ENCODE measurements at places on chromosomes 16 and 17. TPM values are rescaled to one million over a fixed set of nuclear protein-coding genes. Genes with fewer than 3 reads are reported as not detected.

PLLP gene
- total RNA-seq, result 1.9 TPM

CXCL16 gene
- total RNA-seq, result 4.8 TPM

CDH13 gene
- 106 TPM for total RNA-seq

KCNJ2 gene
- total RNA-seq, result 19.1 TPM

- no peak for DNase-seq
Observed at GRCh38 chr16:69201787-69202186, 14.8 kb downstream of the SNTB2 start.

DNA sequence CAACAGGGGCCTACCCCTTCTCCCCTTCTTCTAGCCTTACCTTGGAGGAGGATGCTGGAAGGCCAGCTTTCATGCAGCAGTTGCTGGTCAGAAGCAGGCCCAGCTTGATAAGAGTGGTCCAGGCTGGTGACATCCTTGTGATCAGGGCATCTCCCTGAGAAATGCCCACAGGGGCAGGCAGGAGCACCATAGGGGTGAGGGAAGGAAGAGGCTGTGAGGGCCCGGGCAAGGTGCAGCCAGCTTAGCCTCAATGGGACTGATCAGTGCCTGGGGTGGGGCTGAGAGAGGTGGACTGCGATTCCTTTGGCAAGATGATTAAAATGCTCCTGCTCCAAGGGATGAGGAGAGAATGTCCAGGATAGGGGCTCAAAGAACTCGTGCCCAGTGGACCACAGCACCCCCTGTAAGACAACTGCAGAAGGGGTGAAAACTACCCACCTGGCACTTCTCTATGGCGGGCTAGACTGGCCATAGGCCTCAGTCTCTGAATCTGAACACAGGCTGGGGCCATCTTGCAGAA lies 9.5 kb upstream of the GALK1 start:
- no peak for DNase-seq

- no peak for DNase-seq
Observed at GRCh38 chr16:81657224-81657623, 121.9 kb upstream of the PLCG2 start.

DNA sequence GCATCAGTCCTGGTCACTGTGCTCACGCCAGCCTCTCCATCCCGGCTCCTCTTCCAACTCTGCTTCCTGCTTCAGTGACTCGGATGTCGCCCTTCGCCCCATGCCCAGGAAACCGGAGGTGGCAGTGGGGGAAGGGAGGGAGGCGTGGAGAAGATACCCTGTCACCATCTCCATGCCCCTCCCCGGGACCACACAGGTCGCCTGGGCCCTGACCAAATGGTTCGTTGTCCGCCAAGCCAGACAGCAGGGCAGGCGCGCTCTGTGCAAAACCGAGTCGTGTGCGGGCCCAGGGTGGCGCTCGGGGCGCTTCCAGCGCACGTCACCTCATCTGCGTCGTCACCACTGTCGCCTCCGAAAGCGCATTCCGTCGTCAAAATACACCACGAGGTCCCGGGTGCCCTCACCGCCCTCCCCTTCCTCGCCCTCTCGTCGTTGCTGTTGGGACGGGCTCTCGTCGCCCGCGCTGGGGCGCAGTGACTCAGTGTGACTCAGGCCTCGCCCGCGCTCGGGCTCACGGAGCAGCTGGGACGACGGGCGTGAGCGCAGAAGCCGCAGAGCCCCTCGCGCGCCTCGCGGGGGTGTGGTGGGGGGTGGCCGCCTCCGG lies 39.2 kb downstream of the ZNF778 start:
- peak; percentile 58 for DNase-seq

DNA sequence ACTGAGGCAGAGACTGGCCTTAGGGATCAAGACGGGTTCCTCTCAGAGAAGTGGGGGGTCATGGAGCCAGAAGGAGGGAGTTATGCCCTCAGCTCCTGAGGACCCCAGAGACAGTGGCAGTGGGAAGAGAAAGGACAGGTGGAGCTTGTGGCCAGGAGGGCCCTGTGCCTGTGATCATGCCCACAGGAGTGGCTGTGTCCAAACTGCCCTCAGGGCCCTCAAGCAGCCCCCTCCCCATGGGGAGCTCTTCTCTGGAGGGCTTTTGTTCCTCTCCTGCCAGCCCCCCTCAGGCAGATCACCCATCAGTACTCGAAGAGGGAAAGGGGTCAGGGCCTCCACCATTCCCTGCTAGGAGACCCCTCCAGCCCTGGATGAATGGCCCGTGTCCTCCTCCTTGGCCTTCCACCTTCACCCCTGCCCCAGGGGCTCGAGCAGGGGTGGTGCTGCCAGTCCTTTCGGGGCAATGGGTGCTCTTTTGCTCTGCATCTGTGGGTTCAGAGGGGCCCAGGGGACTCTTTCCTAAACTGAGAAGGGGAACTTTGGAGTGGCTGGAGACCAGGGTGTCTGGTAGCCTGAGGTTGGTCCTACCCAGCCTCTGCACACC lies 52.7 kb downstream of the BEAN1 start:
- no peak for DNase-seq

GRCh38 chr17:47620503-47621245 lies 29.0 kb upstream of the KPNB1 start:
- DNase-seq, result no peak

DNA sequence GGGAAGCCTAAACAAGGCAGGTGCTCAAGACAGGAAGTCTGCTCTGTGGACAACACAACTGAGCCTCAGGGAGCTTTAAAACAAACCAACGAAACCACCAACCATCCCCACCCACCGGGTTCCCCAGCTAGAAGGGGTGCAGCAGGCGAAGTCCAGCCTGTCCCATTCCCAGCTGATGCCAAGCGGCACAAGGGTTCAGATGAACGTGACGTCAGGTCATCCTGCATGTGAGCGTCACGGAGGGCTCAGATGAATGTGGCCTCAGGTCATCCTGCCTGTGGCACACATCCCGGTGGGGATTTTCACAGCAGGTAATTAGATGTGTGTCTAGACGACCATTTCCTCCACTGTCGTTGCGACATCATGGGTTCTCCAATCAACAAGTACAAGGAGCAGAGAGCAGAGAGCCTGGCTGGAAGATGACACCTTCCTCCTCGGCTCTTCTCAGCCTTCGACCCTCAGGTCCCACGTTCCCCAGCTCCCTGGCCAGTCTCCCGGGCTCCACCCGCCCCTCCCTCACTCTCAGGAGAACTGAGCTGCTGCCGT lies 246.5 kb downstream of the FOXL1 start:
- no peak for DNase-seq

DNA sequence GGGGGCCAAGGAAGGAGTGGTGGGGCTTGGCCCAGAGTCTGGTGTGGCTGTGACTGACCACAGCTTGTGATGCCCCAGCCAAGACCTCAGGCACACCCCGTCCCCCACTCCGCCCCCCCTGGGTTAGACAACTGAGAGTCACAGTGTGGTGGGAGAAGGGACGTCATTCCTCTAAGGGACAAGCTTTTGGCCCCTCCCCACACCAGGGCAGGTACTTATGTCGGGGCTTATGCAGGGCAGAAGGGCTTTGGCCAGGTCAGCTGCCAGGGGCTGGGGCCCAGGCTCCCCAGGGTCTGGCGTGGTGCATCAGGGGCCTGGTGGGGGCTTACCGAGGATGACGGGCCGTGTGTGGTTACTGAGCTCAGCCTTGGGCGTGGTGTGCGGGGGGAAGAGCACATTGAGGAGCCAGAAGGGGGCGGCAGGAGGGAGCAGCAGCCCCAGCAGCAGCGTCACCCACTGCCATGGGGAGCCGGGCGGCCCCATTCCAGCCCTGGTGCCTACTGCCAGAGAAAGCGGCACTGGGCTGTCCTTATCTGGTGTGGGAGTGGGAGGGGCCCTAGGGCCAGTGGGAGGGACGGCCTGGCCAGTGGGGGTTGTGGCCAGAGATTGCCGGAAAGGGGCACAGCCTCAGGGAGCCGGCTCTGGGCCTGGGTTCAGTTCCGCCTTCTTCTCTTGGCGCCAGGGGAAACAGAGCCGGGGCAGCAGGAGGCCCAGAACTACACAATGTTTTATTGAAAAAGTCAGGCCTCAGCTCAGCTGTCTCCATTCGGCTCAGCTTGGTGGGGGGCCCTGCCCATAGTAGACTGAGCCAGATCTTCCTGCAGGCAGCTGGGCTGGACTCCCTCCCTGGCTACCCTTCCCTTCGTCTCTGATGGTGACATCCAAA lies at the start of gene LCAT:
Gene LCAT, minus strand, starts transcription at position 502 of the 886 bp plus-strand sequence. Its CDS starts 19 bp downstream, at position 483.
- no peak for DNase-seq

DNA sequence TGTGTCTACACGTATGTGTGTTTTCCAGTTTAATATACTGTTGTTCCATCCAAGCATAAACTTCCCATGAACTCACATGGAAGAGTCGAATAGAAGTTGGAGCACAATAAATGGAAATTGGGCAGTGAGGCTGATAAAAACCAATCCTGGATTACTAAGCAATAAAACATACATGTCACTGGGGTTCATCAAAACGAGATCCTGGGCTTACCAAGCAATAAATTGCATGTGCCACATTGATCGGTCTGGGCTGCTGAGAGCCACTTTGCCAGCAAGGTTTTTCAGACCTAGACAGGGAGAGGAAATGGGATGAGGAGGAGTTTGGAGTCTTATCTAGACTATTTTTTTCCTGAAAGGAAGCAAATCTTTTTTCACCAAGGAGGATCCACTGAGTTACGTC lies 322.3 kb upstream of the C16orf82 start:
- DNase-seq, result no peak

DNA sequence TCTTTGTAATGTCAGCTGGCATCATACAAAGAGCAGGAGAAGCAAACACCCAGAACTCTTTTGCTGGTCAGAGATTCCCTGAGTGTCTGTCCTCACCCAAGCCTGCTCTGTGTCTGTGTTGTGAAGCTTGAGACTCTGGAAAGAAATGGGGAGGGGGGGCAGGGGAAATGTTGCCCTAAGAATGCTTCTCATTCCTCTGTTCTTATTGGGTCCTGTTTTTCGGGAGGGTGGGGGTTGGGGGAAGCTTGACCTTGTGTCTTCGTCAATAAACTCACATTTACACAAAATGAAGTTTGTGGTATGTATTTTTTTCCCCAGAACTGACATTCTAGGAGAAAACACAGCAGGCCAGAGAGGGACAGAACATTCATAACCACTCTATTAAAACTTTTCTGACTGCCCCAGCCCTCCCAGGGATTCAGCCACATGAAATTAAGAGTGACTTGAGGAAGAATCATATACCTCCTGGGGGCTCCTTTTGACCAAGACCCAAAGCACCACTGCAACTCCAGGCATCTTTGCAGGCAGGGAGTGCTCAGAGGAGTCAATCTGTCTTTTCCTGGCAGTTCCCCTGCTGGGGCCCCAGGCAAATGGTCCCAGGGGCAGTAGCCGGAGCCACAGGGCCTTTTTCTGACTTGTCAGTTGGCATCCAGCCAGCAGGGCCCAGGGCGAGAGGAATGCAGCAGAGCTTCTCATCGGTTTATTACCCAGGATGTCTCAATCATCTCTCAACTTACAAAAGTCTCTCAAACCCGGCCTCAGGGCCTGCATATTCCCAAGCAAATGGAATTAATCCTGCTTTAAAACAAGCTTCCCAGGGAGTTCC lies 5.1 kb upstream of the RASL10B start:
- DNase-seq, result peak; percentile 54

GRCh38 chr16:290015-290680 lies 7.2 kb downstream of the PDIA2 start:
- DNase-seq, result no peak

DNA sequence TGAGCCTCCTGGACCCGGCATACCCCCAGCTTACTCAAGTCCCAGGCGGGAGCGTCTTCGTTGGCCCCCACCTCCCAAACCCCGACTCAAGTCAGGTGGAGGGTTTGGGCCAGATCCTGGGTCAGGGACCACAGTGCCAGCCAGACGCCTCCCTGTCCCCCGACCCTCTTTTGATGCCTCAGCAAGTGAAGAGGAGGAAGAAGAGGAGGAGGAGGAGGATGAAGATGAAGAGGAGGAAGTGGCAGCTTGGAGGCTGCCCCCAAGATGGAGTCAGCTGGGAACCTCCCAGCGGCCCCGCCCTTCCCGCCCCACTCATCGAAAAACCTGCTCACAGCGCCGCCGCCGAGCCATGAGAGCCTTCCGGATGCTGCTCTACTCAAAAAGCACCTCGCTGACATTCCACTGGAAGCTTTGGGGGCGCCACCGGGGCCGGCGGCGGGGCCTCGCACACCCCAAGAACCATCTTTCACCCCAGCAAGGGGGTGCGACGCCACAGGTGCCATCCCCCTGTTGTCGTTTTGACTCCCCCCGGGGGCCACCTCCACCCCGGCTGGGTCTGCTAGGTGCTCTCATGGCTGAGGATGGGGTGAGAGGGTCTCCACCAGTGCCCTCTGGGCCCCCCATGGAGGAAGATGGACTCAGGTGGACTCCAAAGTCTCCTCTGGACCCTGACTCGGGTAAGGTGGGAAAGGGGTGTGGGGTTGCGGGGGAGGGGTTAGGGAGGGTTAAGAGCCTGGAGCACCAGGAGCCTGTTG lies 1.6 kb downstream of the SENP3 start:
- DNase-seq, result no peak
